ENCODE measurements at places on chromosomes 11 and 22.

DNA sequence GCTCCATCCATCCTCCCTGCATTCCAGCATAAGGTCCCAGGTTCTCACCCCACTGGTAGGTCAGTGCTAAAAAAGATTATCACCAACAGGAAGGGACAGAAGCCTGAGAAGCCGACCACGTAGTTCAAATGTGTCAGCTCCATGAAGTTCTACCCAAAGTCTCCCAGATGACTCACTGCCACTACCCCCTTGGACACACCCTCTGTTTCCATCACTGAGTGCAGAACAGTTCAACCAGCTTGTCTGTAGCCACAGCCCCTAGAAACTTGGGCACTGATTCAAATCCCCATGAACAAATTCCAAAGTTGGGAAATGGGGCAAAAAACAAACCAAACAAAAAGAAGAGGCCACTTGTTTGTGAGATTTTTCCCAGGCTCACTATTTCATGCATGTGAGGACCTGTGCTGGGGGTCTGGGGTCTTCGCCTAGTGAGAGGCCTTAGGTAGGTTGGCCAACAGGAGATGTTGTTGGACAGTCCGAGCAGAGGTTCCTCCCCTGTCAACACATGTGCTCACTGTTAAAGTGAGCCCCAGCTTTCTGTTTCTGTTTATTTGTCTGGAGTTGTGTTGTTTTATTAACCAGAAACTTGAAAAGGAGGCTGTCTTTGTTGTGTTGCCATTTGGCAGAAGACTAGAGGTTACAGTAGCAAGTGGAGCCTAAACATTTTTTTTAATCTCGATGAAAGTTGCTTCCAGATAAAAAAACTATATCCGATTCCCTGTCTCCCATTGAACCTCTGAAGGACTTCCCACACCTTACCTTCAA, 24.2 kb upstream of the FLI1 start:
- peak; percentile 70 for DNase-seq

DNA sequence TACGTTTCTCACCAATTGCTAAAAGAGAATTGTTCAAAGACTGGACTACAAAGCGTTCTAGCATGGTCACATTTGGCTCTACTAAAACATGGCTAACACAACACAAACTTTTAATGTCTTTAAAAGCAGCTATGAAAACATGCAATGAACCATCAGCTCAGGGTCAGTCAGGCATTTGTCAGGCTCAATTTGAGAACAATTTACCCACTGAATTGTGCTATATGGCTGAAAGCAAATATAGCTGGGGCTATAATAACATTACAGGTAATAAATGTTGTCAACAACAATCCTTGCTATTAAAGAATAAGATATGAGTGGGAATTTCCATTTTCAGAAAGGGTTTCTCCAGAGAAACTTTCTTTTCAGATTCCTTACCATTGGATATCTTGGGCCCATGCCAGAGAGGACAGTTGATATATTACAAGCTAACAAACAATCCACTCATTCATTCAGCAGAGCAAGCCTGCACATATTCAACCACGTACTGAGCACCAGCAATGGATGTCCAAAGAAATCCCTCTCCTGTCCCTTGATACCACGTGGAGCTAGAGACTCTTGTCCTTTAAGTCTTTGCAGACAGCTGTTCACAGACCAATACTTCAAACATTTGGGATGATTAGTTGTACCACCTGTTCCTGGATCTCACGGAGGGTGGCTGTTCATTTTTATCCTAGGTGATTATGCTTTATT, 82.5 kb upstream of the DDI1 start:
- no peak for DNase-seq

DNA sequence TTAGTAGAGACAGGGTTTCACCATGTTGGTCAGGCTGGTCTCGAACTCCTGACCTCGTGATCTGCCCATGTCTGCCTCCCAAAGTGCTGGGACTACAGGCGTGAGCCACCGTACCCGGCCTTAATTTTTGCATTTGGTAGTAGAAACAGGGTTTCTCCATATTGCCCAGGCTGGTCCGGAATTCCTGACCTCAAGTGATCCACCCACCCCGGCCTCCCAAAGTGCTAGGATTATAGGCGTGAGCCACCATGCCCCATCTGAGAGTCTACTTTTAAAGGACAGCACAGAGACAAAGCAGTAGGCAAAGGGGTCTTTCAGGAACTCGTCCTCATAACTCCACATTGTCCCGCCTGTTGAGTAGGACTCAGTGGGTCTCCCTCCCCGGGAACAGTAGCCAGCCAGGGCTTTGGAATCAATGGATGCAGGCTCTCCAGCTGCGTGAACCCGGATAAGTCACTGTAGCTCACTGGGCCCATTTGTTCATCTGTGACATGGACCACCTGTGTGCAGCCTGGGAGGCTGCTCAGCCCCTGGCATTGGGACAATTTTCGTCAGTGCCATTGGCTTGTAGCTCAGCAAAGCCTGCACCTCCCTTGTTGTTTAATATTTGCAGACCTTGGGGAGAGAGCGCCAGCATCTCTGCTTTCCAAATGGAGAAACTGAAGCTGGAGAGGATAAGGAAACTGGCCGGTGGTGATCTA, 86.1 kb downstream of the ARHGAP8 start:
- no peak for DNase-seq

- DNase-seq, result no peak
These were observed 7.8 kb downstream of the PRG3 start for GRCh38 chr11:57373146-57373545.

GRCh38 chr11:73047773-73048371, 94.2 kb downstream of the FCHSD2 start:
- no peak for DNase-seq

DNA sequence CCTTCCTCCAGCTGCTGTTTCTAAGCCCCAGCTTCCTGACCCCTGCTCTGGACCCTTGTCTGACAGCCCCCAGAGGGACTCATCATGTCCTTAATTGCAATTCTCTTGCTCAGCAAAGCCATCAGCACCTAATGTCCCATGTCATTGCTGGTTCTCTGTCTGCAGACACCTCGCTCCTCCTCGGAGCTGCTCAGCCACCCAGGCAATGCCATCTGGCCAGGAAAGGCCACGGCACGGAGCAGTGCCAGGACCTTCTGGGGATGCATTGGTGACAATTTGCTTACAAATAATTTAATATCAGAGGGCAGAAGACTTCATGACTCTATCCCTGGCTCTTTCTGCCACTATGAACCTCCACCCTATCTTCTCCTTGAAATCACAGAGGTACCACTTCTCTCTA, 107.0 kb upstream of the THY1 start:
- DNase-seq, result no peak

GRCh38 chr11:33775832-33776470, 1.6 kb upstream of the FBXO3 start:
- peak; percentile 21 for DNase-seq

GRCh38 chr11:111957663-111958444, 20.7 kb downstream of the DIXDC1 start:
- no peak for DNase-seq

GRCh38 chr11:10474551-10474950, 19.5 kb downstream of the AMPD3 start:
- DNase-seq, result no peak

- peak; percentile 80 for DNase-seq
These were observed 43.1 kb downstream of the SCGB1A1 start for GRCh38 chr11:62461740-62462507.

GRCh38 chr11:28666632-28667031, 558.4 kb downstream of the METTL15 start:
- DNase-seq, result peak; percentile 10

- no peak for DNase-seq
These were observed 33.0 kb downstream of the SAMM50 start for GRCh38 chr22:43988116-43988820.

GRCh38 chr11:134034496-134035381, 34.1 kb upstream of the JAM3 start:
- peak; percentile 22 for DNase-seq

Measured in fibroblast of lung (primary cell).